ENCODE measurements at places on chromosomes 4 and X.

DNA sequence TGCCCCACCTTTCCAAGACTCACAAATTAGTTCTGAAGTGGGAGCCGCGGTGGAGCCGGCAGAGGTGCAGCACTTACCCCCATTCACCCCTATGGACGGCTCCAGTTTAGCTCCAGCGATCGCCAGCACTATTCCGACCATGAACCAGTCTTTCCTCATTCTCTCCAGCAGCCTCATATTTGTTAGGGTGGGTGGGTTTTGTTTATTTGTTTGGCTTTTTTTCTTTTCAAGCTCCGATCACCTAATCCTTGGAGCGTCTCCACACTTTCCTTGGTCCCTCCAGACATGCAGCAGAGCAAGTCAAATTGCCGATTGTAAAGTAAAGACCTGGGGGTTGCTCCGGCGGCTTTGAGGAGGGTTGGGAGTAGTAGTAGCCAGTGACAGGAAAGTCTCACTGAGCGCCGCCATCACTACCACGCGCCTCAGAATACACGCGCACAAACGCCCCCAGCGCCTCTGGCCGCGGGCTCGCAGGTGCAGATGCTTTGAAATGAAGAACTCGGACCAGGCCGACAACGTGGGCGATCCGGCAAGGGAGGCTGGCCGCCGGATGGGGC lies at the start of gene SLC10A7:
SLC10A7 (minus strand) TSS at position 400 of the 557 bp plus-strand sequence; CDS start at position 177, 223 bp downstream.
- DNase-seq, result no peak

DNA sequence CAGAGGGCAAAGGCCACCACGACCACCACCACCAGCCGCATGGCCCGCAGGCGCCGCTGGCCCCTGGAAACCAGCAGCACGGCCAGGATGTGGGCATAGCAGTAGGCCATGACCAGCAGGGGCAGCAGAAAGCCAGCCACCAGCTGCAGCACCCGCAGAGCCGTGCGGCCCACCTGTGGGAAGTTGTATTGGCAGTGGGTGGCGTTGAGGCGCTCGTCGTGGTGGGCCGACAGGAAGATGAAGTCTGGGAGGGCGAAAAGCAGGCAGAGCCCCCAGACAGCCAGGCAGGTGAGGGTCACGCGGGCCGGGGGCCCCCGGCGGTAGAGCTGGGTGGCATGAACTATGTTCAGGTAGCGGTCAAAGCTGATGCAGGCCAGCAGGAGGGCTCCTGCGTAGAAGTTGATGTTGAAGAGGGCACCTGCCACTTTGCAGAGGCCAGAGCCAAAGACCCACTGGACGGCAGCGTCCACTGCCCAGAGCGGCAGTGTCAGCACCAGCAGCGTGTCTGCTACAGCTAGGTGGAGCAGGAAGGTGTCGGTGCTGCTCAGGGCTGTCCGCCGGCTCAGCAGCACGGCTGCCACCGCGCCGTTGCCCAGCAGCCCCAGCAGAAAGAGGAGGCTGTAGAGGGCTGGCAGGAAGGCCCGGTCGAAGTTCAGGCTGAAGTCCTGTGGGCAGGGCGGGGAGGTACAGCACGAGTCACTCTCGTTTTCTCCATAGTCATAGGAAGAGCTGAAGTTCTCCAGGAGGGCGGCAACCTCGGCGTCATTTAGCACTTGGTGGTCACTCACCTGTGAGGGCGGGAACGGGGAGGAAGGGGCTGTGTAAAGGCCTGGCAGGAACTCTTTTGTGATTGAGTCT lies 1.4 kb downstream of the CXCR3 start:
- DNase-seq, result no peak

DNA sequence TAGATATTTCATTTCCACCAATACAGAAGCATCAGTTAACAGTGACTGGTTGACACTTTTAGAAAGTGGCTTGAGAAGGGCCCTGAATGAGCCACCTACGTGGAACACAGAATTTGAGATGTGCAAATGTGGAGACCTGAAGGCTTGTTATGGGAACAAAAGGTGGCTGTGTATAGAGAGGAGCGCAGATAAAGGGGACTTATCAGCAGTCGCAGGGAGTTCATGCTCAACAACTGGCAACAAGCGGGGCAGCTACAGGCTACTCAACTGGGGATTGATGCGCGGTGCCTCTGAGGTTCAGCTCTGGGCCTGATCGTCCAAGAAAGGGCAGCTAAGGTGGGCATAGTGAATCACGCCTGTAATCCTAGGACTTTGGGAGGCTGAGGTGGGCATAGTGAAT lies 3.4 kb upstream of the FAM3A start:
- DNase-seq, result no peak

GRCh38 chr4:52408471-52408870 lies 250.6 kb downstream of the USP46 start:
- no peak for DNase-seq

- no peak for DNase-seq
Measured at GRCh38 chr4:114085611-114086345, 106.3 kb upstream of the ARSJ start.

DNA sequence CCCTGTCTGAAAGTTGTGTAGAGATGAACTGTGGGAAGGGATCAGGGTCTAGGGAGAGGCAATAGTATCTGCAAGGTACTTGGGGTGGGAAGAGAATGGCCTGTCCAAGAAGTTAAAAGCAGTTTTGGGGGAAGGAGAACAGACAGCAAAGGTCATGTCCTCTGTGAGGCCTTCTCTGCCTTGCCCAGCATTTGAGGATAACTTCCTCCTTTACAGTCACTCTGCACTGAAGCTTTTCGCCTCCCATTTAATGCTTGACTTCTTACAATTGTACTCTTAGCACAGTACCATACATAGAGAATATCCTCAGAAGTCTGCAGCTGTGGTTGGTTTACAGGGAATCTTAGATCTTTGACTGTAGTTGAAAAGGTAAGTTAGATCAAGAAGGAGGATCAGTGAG lies 121.8 kb upstream of the AP1S2 start:
- DNase-seq, result no peak

- DNase-seq, result no peak
Measured at GRCh38 chr4:127410201-127410600, 222.6 kb upstream of the INTU start.

DNA sequence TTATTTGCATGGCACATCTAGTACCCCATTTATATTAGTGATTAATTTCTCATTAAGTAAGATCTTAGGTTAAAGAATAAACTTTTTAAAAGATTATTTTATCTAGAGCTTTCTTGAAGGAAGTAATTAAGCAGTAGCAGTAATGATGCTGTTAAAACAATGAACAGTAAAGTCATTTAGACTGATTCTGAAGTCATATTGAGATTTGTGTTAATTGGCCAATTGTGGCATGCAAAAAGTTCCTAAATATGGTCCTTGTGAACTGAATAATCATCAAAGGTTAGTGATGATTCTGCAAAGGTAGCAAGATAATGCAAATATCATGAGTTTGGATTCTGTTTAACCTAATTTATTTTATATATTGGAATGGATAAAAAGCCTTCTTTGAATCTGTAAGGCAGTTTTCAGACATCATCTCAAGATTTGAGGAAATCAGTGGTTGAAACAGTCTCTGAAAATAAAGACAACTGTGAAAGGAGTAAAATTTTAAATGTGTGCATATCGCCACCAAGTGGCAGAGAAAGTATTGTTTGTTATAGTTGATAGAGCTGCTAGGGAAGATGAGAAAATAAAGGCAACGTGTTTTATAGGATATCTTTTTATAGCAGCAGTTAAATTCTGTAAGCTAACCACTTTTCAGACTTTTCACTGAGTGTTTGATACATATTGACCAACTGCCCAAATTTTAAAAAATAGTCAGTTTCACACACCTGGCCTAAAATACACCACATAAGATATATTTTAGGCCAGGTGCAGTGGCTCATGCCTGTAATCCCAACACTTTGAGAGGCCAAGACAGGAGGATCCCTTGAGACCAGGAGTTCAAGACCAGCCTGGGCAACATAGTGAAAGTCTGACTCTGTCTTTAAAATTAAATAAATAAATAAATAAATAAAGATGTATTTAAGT lies 79.6 kb downstream of the CCKAR start:
- no peak for DNase-seq

DNA sequence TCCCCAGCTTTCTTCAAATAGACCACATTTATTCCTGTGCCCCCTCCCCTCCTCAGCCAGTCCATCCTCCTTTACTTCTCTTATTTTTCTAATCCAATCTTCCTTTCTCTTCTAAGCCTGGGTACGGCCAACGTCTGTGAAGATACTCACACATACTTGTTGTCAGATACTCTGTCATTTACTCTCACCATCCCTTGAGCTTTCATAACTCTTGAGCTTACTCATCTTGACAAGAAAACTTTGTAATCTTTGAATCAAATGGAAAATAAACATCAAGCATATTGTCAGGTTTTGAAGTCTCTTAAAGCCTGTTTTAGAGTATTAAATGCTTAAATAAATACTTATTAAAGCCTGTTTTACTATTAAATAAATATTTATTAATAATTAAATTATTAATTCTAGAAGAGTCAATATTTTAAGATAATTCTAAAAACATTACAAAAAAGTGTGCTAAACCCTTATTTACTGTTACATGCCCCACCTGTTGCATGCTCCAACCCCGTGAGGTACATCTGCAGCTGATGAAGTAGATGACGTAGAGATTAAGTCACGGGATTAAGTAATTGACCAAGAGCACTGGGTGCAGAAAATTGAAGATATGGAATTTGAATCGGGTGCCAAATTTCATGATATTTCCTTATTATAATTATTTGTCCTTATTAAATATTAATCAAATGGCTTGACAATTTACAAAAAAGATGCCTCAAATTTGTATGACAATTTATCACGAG lies 1.5 kb upstream of the TRIML2 start:
- DNase-seq, result no peak

DNA sequence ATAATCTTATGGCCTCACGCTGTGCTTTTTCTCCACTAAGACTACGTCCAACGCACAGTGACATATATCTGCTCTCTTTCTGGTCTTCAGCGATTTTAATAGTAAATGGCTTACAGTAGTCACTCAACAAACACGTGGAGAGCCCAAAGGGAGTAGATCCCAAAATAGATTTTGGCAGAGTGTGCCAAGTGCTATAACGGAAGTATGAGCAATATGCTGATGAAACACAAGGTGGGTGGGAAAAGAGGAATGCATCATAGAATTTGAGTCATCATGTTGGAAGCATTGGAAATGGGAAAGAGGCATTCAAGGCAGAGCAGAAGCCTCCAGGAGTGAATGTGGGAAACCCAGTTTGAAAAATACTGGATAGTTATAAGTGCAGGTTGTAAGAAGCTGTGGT lies 129.1 kb upstream of the LDB2 start:
- no peak for DNase-seq

GRCh38 chr4:186701273-186701672 lies 22.4 kb downstream of the FAT1 start:
- no peak for DNase-seq

- DNase-seq, result no peak
Measured at GRCh38 chrX:74422576-74423288, 1.4 kb downstream of the SLC16A2 start.

DNA sequence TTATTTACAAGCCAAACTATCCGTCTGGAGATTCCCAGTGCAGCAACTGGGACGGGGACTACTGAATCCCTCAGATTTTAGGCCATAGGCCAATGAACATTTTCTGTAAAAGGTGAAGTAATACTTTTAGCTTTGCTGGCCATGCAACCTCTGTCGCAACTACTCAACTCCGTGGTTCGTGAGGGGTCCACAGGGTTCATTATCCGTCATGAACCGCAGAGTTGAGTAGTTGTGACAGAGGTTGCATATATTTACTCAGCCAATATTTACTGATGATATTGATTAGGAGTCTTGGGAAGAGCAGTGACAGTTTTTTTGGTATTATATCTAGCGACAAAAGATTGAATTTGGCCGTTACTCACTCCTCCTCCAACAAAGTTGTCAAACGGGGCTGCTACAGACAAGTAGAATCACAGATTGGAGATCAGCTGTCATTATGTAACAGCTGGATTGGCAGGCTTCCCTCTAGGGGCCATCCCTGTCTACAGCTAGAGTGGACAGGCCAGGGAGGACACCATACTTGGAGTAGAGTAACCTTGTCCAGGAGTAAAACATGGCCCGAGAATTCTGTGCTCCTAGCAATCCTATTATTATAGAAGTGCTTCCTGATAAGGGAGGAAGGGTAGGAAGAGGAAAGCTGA lies 37.2 kb upstream of the CD38 start:
- DNase-seq, result no peak

GRCh38 chr4:128802680-128803628 lies 6.5 kb upstream of the JADE1 start:
- DNase-seq, result no peak

DNA sequence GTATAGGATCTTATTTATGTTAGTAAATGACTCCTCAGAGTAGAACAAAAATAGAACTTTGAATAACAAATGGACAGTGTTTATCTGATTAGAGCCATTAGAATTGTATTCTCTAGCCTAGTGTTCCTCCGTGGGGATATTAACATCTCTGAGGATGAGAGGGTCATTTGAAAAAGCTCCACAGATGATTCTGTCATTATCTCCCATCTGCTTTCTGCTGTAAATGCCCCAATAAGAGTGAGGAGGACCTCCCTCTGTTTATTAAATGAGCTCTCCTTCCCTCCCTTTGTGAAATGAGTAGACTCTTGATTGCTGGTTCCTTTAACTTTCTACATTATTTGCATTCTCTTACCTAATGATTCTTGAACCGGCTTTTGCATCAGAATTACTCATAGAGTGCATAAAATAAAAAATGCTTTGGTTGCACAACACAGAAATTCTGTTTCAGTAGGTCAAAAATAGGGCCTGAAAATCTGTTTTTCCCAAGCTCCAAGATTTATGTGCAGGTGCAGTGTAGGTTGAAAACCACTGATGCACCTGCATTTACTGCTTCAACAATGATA lies 18.0 kb downstream of the GC start:
- DNase-seq, result no peak

DNA sequence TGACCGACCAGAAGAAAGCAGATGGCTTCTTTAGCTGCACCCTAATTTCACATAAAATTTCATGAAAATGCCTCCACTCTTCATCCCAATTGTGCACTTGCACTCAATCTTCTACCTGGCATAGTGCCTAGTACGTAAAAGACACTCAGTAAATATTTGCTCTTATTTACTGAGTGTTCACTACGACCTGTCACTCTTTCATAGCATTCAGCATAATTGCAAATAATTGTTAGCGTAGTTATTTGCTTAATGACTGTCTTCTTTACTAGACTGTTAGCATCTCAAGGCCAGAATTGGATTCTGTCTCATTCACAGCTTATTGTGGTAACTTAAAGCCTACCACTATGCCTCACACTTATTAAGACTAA lies 130.2 kb downstream of the ENOX2 start:
- DNase-seq, result no peak

DNA sequence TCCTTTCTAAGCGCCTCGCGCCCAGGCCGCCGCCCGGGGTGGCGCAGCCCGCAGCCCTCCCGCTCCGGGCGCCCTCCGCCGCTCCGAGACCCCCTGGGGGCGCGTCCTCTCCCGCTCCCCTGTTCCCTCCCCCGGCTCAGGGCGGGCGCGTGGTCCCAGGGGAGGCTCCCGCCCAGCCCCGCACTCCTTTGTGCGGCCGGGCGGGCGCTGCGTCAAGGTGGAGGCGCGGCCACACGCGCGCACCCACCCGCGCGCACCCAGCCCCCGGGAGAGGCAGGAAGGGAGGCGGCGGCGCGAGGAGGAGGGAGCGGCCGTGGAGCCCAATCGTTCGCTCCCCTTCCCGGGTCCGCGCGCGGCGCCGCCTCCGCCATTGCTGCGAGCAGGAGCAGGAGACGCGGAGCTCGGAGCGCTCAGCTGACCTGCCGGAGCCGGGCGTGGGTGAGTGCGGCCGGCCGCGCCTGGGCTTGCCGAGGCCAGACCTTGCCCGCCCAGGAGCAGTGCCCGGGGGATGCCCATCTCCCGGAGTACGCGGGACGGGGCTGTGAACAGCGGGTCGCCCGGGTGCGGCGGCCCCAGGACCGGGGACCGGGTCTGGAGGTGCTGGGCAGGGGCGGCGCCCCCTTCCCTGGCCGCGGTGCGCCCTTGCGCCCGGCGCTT lies at the start of gene NSG1:
NSG1 (plus strand) TSS at position 367 of the 657 bp plus-strand sequence. CDS start 528 bp downstream, outside the sequence.
- no peak for DNase-seq

Measured in stimulated activated CD4-positive, alpha-beta T cell treated with anti-CD3 and anti-CD28 coated beads, Interleukin-1b, Interleukin-23, amount 100 ng/mL, for 1 hour (primary cell).